ENCODE measurements at places on chromosomes 6 and 20. TPM values are rescaled to one million over a fixed set of nuclear protein-coding genes. Genes with fewer than 3 reads are reported as not detected.

DNA sequence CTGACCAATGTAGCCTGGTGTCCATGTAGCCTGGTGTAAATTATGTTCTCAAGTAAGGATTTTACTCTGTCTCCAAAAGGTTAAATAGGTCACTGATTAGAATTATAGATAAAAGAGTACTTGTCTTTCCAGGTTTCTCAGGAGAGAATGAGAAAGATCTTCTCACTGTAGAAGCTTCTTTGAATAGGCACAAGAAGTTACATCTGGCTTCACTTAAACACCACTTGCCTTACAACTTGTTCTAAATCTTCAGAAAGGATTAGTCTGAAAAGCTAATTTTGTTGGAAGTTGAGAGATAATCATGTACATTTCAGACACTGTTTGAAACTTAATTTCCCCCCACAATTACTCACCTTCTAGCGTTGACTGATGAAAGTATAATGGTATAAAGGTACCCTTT is 275.3 kb downstream of the FARS2 start:
- DNase-seq: no peak

DNA sequence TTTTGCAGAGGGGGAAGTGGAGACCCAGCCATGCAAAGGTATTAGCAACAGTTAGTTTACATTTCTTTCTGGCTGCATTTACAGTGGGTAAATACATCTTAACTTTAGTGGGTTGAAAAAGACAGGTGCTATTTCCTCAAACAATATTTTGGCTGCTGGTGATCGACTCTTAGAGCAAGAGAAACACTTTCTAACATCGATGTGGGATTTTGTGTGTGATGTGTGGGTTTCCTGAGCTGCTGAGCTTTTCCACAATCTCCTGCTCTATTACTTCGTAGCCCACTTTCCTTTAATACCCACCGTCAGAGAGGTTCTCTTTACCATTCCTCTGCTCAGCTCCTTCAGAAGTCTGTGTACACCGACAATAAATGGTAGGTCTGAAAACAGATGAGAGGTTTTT is 339.0 kb downstream of the NRN1 start:
- DNase-seq: no peak

DNA sequence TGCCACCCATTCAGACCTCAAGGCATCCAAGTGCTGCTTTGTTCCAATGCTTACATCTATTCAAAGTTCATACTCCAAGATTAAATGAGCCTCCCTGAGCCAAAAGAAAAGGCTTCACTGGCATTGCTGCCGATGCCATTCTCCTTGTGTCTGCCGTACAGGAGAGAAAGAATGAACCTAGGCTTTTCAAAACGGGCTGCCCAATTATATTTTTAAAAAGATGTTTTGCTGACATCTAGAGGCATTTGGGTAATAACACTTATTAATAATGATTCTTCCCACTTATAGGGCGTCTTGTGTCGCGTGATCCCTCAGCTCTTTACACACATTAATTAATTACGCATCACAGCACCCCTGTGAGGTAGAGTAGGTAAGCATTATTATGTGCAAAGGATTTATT is 545.6 kb downstream of the PKHD1 start:
- DNase-seq: no peak

TAGAP gene
- 4.5 TPM for total RNA-seq

- no peak for DNase-seq
Observed at GRCh38 chr6:137867685-137868509, 838 bp downstream of the TNFAIP3 start.

RRBP1 gene
- 118 TPM for total RNA-seq

DNA sequence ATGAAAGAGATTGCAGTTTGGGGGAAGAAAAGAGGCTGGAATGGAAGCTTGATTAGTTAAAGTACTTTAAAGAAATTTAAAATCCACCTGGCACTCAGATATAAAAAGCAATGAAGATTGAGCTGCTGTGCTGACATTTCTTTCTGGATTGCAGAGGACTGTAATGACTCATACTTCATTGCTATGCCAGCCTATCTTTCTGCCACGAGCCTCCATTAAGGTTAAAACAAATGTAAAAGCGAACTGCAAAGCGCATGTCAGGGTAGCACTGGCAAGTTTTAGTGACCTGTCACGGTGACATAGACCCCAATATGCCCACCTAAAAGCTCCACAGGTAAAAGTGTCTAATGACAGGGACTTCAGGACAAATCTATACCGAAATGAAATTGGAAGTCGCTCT is 449.6 kb downstream of the C6orf118 start:
- DNase-seq: no peak

GCNT2 gene
- 8.7 TPM for total RNA-seq

PGC gene
- total RNA-seq: not detected
